ENCODE measurements at places on chromosomes 12 and 14. TPM values are rescaled to one million over a fixed set of nuclear protein-coding genes. Genes with fewer than 3 reads are reported as not detected.

Gene KLRK1
- polyA plus RNA-seq = 2.0 TPM

Gene OASL
- 2.1 TPM for polyA plus RNA-seq

Gene CMA1
- polyA plus RNA-seq = 0.23 TPM

Gene KCNC2
- not detected for polyA plus RNA-seq

Gene KRT82
- not detected for polyA plus RNA-seq

- DNase-seq = no peak
These were observed 948.1 kb downstream of the TMTC2 start for GRCh38 chr12:83634726-83635267.

DNA sequence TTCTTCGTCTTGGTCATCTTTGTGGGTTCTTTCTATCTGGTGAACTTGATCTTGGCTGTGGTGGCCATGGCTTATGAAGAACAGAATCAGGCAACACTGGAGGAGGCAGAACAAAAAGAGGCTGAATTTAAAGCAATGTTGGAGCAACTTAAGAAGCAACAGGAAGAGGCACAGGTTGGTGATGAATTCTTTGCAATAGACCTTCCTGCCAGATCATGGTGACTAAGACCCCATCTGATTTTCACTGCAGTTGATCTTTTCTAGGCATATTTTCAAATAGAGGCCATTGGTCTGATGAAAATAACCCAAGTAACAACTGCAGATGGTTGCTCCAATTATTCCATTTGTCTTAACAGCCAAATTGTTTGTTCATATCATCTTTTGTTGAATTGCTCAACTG is 114.4 kb downstream of the SCN8A start:
- DNase-seq = no peak

- no peak for DNase-seq
These were observed 115.7 kb downstream of the NCOR2 start for GRCh38 chr12:124451637-124452243.

- DNase-seq = no peak
These were observed 453 bp upstream of the ESRRB start for GRCh38 chr14:76375484-76375883.

DNA sequence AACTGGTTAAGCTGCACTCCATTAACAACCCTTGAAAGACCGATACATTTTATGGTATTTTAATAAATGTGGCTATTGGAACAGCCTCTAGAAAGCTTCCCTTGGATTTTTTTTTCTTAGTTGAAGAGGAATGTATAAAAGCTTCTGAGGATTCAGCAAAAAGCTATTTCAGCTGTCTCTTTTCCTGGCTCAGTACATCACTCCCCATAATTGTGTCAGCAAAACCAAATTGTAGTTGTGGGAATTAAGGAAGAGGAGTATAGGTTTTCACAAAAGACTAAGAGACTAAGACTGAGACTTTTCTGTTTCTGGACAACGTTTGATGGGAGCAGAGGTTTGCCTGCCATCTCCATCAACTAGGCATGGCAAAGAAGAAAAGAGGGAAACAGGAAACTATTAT is 106.5 kb downstream of the C12orf50 start:
- DNase-seq = peak; percentile 4

GRCh38 chr12:91620992-91621391 is 438.4 kb upstream of the DCN start:
- DNase-seq = peak; percentile 70

GRCh38 chr14:51119411-51120051 is 24.6 kb upstream of the TRIM9 start:
- no peak for DNase-seq

DNA sequence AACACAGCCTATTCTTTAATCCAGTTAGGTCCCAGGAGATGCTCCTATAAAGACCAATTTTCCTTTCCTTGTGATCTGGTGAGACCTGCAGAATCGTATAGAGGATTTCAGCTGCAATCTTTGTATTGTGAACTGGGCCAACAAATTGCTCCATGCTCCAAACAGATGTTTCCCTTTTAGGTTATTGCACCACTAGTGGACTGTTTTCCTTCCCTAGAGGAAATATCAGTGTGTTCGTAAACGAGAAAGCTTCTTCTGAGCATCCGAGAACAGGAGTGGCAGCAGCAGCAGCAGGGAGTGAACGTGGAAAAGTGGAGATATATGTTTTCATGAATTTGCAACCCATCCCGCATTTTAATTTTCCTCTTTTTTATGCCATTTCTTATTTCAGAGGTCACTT is 344.1 kb upstream of the PDE3A start:
- no peak for DNase-seq

DNA sequence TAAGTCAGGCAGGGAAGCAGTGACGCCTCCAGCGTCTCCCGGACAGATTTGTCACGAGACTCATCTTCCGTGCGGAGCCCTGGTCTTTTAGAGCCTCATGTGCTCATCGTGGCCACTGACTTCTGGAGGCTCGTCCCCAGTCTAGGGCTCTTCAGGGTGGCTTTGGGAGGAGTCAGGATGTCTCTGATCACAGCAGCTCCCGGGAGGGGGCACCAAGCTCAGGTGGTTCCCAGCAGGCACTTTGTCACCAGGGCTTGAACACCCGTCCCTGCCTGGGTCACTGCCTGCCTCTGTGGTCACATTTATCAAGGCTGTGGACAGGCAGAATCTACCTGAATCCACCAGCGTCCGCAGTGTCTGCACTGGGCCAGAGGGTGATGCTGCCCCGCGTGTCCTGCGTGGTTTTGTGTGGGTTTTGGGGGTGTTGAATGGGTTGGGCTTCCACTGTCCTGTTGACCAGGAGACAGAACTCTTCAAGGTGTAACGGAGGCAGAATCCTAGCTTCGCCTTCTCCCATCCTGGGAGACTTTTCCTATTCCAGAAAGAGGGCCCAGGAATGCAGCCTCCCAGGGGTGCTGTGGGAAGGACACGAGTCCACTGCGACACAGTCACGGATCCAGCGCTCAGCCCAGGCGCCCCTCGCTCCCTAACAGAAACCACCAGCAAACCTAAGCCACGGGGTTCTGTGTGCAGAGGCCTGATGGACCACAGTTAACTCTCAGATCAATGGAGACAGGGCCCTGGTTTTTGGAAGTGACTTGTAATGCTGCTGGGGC is 132.3 kb downstream of the ADGRD1 start:
- DNase-seq = no peak

DNA sequence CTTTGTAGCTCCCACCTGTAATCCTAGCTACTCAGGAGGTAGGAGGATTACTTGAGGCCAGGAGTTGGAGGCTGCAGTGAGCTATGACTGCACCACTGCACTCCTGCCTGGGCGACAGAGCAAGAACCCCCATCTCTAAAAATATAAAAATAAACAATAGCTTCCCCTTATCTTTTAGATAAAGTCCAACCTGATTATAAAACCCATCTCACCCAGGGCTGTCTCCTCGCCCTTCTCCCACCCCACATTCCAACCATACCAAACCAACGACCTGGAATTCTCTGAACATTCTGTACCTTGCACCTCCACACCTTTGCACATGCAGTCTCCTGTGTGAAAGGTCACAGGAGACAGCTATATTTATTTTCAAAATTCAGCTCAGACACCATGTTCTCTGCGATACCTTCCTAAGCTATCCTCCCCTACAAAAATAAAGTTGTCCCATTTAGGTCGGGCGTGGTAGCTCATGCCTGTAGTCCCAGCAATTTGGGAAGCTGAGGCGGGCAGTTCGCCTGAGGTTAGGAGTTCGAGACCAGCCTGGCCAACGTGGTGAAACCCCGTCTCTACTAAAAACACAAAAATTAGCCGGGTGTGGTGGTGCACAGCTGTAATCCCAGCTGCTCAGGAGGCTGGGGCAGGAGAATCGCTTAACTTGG is 7.7 kb downstream of the SLC7A7 start:
- no peak for DNase-seq

DNA sequence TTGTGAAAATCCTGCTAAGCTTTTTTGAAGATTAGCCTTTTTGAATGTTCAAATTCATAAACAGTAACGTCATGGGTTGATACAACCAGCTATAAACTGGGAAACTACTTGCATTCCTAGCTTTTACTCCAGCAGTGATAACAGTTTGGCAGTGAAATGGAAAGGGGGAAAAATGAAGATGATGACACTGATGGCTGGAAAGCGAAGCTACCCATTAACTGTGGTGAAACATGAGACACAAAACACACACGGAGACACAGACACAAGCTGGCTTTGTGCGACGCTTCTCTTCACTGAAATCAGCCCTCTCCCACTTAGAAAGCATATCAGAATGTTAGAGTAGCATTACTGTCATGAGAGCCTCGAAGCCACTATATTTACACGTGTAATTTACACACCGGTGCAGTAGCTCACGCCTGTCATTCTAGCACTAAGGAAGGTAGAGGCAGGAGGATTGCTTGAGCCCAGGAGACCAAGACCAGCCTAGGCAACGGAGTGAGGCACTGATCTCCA is 15.7 kb downstream of the VPS37B start:
- DNase-seq = peak; percentile 57
